ENCODE measurements at places on chromosomes 12 and 14. TPM values are rescaled to one million over a fixed set of nuclear protein-coding genes. Genes with fewer than 3 reads are reported as not detected.

DNA sequence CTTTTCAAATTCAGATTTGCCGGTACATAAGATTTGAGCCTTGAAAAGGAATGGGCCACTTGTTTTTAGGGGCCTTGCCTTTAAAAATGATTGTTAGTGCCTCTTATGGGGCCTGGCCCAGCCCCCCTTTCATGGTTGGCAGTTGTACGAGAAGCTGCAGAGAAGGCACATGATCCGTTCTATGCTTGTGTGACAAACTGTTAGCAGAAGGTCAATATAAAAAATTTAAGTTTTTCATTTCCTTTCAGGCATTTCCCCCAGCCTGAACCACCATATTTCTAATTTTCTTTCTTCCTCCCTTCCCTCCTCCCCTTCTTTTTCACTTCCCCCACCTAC, 119.1 kb downstream of the PLXNC1 start:
- DNase-seq = no peak

DNA sequence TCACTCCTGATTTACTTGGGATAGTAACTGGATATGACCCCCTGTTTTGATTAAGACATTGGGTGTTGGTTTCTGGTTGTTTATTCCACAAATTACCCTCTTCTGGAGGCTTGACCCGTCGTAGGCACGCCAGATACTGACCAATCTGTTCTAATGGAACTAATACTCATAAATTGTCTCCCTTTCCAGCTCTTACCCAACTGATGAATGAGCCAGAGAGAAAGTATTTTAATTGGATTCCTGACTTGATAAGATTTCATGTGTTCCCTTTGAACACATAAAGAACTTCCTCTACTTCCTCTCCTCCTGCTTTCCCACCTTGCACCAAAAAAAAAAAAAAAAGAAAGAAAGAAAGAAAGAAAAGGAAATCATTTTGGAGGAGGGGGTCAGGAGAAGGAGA, 340.9 kb downstream of the PCNX1 start:
- DNase-seq = no peak

Gene KRT6A
- total RNA-seq = not detected

DNA sequence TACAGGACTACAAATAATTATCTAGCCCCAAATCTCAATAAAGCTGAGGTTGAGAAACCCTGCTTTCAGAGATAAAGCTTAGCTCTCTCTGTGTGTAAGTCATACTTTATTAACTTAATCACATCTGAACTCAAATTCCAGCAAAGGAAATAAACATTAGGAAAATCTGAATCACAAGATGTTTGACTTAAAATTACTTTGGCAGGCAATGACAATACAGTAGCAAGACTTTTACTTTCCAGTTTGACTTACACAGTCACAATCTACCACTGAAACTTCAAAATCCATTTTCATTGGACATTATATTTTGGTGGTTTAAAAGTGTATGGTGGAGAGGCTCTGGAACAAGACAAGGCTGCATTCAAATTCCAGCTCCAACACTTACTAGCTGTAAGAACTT, 11.4 kb downstream of the TMEM116 start:
- DNase-seq = no peak

GRCh38 chr14:34387974-34388516, 74.0 kb downstream of the SPTSSA start:
- DNase-seq = no peak

GRCh38 chr12:111089616-111090015, 169.2 kb upstream of the MYL2 start:
- DNase-seq = no peak

Gene MDGA2
- total RNA-seq = 0.27 TPM

Gene LBHD2
- not detected for total RNA-seq

GRCh38 chr12:585062-586061, 77.9 kb downstream of the NINJ2 start:
- DNase-seq = no peak

Gene RNASE7
- total RNA-seq = not detected

GRCh38 chr12:32031109-32031508, 71.9 kb downstream of the RESF1 start:
- peak; percentile 89 for DNase-seq

DNA sequence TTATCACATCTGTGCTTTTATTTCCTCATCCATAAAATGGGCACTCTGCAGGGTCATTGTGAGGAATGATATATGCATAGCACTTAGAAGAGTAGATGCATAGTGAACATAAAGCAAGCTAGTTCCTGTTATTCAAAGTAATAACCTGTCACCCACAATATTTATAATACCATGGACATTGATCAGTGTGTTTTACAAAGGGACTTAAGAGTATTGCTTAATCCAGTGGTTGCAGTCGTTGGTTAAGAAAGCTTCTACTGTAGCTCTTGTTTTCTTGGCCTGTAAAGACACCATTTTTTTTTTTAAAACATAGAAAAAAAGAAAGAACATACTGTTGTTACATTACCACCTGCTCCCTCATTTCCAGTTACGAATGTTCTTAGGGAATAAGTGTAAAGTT, 13.1 kb downstream of the METAP2 start:
- no peak for DNase-seq

DNA sequence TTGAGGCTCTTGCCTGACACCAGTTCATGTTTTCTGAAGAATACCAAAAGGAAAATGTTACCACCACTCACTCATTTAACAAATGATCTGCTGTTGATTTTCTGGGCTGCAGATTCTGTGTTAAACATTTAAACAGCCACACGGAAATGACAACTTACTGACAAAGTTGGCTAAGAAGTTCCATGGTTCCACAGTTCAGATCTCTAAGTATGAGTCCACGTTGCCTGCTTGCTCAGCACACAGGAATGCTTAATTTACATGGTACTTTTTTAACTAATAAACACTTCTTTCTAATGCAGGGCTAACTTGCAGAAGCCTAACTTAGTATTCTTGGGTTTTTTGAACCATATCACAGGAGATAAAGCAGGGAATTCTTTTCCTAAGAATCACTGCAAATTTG, 34.7 kb downstream of the PTGER2 start:
- DNase-seq = no peak

Gene DPPA3
- not detected for total RNA-seq

DNA sequence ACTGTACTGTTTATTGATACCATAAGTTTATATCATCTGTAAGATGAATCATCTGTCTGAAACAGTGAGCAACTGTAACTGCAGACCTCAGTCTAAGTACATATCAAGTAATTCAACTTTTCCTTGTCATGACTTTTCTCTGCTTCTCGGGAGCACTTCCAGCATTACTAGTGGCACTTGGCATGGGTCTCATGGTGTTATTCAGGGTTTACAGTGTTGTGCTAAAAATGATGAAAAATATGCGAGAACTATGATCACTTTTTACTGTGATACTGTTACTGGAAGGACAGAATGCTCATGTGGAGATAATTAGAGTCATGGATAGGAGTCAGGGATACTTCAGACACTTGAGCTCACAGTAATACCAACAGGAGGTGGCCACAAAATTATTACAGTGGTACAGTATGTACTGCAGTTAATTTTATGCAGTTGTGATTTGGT, 8.3 kb downstream of the KTN1 start:
- DNase-seq = no peak

Gene LPAR5
- total RNA-seq = 3.8 TPM

- DNase-seq = no peak
These were observed 950 bp downstream of the IFI27 start for GRCh38 chr14:94111276-94112095.

GRCh38 chr12:108840605-108841332, 16.6 kb downstream of the SSH1 start:
- no peak for DNase-seq

Gene GLIPR1L1
- not detected for total RNA-seq

DNA sequence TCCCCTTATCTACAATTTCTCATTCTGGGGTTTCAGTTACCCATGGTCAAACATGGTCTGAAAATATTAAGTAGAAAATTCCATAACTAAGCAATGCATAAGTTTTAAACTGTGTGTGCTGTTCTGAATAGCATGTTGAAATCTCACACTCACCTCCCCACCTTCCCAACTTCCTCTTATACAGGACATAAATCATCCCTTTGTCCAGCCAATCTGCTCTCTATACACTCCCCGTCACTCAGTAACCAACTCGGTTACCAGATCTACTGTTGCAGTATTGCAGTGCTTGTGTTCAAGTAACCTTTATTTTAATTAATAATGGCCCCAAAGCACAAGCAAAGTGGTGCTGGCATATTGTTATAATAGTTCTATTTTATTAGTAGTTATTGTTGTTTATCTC, 420.5 kb downstream of the GXYLT1 start:
- DNase-seq = peak; percentile 43

DNA sequence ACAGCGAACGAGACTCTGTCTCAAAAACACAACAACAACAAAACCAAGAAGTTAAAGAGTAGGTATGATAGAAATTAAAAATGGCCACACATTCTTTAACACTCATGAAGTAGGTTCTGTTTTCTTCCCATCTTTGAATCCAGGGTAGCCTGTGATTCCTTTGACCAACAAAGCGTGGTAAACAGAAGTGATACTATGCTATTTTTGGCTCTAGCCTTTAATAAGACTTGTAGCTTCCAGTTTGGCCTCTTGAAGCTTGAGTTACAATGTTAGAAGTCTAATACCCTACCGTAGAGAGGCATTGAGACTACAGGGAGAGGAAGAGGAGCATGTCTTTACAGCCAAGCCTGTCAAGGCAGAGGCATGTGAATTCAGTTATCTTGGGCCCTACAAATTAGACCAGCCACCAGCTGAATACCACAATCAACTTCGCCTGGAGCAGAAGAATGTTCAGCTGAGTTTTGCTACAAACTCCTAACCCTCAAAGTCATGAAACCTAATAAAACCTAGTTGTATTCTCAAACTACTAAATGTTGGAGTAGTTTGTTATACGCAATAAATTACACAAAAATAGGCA, 4.9 kb upstream of the NEMF start:
- no peak for DNase-seq

Gene YY1
- total RNA-seq = 58.2 TPM

- DNase-seq = no peak
These were observed 373.7 kb upstream of the SYT1 start for GRCh38 chr12:78490861-78491260.

DNA sequence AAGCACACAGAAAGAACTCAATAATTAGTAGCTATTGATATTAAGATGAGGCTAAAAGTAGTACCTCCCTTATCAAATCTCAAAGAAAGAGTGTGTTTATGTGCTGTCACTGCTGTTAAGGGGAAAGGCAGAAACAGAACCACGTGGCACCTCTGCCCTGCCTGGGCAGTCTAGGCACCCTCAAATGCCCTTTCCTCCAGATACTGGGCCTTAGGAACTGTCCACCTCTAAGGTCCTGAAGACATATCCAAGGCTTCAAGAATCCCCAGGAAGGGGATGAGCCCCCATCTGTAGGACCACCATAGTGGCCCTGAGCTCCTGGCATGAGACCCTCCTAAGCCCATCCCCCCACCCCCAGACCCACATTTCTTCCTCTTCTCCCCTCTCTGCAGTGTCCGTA, 29.1 kb downstream of the NGB start:
- no peak for DNase-seq

DNA sequence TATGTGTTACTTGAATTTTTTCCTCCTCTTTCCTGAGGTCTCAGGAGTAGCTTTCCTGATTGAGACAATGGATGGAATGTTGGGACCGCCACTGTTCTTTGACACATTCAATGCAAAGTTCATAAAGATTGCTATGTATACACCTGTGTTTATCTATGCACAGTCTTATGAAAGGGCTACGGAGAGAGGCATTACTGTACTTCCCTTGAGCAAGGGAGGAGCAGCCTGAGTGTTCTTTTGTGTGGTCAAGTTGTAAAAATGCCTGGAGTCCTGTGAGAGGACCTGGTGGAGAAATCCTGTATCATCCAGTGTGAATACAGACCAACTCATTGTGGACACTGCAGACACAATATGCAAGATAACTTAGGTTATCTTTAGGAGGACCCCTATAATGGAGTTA, 1.2 kb downstream of the SRGAP1 start:
- no peak for DNase-seq

Gene CMKLR1
- total RNA-seq = 0.27 TPM

DNA sequence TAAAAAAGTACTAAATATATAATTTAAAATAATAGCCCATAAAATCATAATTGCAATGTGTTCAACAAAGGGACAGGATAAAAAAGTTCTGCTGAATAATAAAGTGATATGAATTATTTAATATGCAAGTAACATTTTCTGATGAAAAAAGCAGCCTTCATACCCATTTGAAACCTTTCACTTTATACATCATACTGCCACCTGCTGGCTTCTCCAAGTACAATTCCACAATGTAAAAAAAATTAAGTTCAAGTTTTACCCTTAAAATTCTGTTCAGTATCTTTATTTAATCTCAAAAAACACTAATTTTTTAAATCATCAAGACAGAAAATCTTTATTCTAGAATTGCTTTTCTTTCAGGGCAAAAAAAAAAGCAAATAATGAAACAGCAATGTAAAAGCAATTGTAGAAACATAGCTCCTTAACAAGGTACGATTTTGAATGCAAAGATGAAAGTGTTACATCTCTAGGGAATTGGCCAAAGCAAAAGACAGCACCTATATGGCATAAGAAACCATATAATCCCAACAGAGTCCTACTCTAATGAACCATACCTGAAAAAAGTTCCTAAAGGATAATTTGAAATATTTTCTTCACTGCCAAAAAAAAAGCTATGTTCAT, 15.0 kb downstream of the MDM1 start:
- no peak for DNase-seq

DNA sequence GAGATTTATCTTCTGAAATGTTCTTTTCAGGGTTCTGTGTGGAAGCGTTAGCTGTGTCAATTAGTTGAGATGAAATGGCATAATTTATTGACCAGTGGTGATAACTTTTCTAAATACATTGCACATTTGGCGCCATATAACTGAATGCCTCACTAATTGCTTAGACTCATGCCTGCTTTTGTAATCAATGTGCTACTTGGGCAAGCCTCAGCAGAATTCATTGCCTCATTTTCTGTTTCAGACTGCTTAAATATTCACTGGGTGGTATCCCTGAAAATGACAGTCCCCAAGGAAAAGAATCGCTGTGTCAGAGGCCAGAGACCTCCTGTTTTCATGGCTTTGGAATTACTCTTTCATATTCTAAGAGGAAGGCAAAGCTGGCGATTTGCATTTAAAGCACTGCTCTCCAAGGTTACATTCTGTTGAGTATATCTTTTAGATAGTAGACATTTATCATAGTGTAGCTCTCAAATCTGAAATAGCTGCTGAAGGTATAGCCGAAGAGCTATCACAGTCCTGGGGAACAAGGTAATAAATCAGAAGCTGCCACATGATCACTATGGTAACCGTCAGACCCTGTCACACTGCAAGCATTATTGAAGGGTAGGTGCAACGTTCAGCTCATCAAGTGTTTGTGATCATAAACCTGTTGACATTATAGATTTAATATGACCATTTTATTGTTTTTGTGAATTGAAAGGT, 297.3 kb upstream of the E2F7 start:
- no peak for DNase-seq

Gene HPD
- not detected for total RNA-seq

DNA sequence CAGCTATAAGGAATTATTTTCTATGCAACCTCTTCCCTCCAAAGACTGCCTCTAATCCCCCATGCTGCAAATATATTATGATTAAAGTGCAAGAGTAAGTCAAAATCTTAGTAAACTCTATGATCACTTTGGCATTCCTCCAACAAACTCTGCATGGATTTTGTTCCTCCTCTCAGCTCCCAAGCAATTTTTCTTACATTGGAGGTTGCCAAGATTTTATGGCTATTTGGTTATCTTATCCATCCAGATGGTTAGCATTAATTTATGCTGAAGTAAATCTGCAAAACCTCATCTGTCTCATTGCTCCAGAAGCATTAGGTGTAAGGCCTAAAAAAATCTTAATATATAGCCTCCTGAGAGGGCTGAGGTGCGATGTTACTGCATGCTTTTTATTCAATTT, 228.1 kb downstream of the CHST11 start:
- no peak for DNase-seq

Gene KRT6C
- not detected for total RNA-seq

Measured in hematopoietic multipotent progenitor cell (in vitro differentiated cells).